ENCODE measurements at places on chromosomes 5 and 9.
A peak's percentile ranks its signal among the peaks of the same experiment; 100 is the strongest.

DNA sequence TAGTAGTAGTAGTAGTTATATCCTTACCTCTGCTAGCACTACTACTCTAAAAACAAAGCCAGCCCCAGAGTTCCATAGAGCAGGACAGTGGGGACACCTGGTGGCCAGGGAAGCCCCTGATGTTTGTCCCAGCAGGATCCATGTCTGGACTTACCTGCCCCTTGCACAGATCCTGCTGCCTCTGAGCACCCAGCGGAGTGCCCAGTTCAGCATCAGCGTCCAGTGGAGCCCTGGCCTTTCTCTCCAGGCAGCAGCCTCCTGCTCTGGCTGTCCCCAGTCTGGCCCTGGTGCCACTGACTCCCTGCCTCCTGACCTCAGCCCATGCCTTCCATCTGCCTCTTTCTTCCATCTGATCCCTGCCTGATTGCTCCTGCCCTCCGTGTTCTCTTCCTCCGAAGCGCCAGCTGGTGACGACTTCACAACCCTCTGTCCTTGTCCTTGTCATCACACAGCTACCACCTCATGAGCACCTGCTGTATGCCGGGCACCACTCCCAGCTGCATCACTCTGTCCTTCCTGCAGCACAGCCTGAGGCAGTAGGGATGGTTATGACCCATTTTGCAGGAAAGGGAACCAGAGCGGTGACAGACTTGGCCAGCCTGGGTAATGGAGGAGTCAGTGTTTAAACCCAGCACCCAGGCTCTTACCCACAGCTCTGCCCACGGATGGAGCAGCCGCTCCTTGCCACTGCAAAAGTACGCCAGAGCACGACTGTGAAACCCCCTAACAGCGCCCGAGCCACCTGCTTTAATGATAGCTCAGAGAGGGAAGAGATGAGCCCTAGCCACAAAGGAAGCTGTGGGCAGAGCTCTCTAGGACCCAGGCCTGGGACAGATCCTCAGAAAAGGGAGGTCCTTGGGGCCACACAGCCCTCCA, 11.5 kb downstream of the SARDH start:
- peak; percentile 11 for DNase-seq

- DNase-seq = no peak
These were observed 212.0 kb downstream of the KDM4C start for GRCh38 chr9:6969805-6970204.

DNA sequence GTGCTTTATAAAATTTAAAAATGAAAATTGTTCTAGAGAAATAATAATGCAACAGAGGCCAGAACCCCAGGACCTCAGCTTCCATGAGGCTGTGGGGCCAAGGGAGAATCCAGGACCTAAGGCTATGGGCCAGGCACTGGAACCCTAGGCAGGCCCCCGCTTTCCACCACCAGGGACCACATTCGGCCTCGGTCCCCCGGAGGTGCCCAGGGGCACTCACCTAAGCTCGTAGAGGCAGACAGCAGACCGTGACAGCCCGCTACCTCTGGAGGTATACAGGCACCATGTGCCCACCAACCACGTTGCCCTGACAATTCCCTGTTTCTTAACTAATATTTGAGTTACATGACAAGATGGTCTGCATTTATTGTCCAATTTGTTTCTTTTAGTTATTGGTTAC, 49.5 kb upstream of the MROH2B start:
- DNase-seq = no peak

GRCh38 chr5:86986837-86987236, 280.8 kb upstream of the RASA1 start:
- no peak for DNase-seq

- no peak for DNase-seq
These were observed 51.3 kb upstream of the SLC30A5 start for GRCh38 chr5:69042500-69042899.

DNA sequence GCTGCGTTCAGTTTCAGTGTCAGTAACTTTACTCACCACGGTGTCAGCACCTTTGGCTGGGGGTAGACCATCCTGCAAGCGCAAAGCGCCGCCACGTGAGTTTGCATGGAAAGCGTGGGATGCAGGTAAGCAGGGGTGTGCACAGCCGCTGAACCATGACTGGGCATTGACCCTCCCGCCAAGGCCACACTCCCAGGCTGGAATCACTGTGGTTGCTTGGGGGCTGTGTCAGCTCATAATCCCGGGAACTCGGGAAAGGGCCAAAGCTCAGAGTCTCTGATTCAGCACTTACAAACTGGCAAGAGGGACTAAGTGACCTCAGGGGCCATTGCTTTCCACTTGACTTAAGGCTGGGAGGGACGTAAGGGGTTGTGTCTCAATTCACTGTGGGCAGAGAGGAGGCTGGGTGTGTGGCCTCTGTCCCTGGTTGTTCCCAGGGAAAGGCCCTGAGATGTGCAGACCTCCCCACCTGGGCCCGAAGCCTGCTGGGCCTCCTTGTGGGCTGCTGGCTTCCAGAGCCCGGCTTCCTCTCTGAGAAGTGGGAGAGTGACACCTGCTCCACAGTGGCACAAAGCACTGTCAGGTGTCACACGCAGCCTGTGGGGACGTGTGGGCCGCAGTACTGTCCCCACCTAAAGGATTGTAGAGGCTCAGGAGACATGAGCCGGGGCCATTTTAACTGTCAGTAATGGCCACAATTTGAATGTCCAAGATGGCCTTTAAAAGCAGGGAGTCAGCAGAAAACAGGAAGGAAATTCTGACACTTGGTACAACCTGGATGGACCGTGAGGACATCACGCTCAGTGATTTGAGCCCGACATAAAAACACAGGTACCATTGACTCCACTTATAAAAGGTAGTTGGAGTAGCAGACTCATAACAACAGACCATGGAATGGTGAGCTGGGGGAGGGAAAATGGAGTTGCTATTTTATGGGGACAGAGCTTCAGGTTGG, 16.7 kb downstream of the ABO start:
- DNase-seq = no peak

DNA sequence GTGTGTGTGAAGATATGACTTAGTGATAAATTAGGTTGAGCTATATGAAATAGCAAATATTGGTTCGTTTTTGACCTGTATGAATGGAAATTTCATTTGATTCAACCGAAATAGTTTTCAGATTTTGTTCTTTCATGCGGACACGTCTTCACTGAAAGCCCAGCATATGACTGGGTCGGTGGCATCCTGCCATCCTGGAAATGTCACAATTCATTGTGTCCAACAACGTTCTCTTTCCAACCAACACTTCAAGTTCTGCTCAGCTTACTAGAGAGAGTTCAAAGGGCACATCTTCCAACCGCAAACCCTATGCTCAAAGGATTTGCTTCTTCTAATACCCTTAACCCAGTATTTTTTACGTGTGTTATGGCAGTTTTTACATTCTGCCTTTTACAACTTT, 252.5 kb downstream of the NTRK2 start:
- no peak for DNase-seq

DNA sequence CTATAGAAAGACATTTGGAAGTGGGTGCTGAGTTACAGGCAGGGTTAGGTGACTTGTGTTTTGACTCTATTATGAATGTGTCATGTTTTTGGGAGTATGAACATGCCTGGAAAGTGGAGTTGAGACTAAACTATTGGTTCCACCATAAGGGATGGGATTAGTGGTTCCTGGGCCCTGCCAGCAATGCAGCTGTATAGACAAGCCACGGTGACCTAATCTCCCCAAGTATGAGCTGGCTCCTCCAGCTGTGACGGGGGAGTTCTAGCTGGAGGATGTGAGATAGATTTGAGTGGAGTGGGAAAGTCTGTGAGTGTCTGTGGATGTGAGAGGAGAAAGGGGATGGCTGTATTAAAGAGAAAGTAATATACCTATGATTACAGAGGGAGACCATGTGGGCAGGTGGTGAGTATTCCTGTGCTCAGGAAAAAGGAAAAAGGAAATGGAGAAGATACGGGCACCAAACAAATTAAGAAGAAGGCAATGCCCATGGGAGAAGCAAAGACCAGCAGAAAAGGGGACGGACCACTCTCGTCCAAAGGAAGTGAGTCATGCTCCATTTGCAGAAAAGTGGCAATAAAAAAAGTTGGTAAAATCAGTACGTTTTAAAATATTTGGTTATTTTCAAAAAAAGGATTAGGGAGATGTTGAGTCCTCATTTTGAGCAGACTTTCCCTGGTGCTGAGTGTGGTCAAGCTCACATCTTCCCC, 48.3 kb upstream of the ICE1 start:
- no peak for DNase-seq

GRCh38 chr9:87662808-87663528, 63.0 kb upstream of the CTSL start:
- DNase-seq = peak; percentile 57

GRCh38 chr5:142749321-142749720, 20.9 kb upstream of the ARHGAP26 start:
- no peak for DNase-seq

- DNase-seq = no peak
These were observed 26.8 kb upstream of the TXNDC8 start for GRCh38 chr9:110364451-110364850.

DNA sequence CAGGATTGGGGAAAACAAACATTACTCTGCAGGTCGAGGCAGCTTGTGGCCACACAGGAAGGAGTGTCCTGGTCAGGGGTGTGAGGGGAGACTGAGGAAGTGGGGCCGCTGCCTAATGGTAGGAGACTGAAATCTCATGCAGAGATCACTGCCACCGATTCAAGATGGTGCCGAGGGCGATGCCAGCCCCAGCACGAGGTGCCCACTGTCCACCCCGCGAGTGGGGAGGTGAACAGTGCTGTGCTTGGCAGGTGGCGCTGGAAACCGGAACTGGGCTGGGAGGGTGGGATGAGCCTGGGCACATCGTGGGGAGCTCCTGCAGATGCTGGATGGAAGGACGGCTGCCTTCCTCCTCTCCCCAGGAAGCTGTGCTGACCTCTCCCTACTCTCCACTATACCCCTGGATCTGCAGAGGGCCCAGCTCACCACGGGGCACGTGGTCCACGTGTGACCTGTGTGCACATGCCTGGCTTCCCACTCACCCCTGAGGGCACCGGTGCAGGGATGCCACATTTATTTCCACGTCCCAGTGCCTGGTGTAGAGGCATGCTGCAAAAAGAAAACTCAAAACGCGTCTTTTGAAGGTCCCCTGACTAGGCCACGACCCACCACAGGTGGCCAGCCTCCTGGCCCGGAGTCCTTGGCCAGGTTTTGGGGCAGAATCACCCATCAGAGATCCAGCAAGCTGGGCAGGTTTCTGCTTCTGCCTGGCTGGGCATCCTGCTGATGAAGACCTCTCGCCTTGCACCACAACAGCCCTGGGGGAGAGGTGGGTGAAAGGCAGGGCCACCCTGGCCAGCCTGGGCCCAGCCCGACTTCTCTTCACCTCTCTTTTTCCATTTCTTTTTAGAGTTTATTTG, 71.7 kb upstream of the FCN1 start:
- no peak for DNase-seq

- DNase-seq = no peak
These were observed 63.1 kb downstream of the TRPM6 start for GRCh38 chr9:74824654-74825053.

DNA sequence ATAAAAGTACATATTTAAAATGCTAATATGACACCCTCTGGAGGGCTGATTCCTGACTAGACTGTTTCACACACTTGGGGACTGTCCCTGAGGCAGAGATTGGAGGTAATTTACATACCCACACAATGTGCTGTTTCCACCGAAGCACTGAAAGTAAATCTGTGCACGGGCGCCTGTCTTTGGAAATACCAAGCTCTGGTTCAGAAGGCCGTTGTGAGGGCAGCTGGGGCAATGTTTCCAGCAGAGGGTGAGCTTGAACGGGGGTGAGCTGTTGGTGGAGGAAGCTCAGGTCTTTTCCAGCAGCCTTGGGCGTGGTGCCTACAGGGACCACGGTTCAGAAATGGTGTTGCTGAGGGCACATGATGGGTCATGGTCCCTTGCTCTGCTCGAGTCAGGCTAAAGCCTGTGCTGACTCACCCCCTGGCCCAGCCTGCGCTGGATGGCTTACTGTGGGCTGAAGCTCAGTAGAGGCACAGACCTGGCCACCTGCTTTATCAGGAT, 25.8 kb upstream of the HMCN2 start:
- peak; percentile 39 for DNase-seq

DNA sequence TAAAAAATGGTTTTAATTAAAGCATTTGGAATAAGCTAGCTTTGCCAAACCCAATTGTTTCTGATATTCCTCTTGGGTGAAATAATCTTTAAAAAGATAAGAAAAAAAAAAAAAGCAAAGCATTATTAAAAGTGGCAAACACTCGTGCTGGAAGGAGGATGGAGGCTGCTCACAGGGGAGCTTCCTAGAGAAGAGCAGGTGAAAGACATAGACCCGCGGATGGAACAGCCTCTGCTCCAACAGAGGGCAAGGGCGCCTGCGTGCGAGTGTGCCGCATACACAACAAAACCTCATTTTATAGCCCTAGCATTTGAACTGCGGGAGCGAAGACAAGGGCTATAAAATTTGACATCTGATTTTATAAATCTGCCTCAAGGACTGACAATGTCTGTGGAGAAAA, 33.4 kb upstream of the SLC25A51 start:
- no peak for DNase-seq

DNA sequence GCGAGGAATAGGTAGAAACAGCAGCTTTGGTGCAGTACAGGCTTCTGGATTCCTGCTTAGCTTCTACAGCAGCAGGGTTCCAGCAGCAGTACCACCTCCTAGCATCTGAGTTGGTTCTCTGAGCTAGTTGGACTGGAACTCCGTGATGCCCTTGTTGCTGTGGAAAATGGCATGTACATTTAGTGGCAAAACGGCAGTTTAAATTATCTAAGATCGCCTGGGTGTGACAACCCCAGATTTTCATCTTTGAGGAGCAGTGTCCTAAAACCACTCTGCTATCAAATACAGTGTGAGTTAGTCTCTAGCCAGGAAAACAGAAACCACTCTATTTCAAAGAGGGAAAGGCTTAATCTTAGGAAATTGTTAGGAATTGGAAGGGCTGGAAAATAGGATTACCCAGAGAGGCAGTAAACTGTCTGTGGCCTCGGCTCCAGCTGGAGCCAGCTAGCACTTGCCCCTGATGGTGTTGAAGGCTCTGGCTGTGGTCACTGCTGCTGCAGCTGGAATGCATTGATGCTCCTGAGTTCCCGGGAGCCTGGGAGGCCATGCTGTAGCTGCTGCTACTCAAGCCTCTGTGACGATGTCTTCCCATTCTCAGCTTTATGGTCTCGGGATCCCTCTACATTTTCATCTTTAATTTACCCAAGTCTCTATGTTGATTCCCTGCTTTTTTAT, 29.4 kb downstream of the RAD23B start:
- DNase-seq = no peak

- no peak for DNase-seq
These were observed 232.4 kb downstream of the ESM1 start for GRCh38 chr5:54753034-54753433.

DNA sequence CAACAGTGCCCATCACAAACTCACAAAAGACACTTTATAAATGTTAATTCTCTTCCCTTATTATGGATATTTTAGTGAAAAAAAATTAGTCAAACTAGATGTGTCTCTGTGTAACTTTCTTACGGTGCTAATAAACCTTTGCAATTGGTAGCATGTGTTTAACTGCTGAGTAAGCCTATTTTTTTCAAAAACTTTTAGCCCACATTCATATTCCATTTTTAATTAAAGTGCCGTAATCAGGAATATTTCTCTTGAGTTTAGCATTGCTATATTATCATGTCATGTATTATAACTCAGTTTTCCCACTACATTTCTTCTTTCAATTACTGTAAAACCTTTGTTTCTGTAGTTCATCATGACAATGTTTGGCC, 51.4 kb downstream of the FYB1 start:
- no peak for DNase-seq

- DNase-seq = no peak
These were observed 6.9 kb upstream of the LTC4S start for GRCh38 chr5:179786861-179787260.
